ENCODE measurements at places on chromosomes 13 and 19. TPM values are rescaled to one million over a fixed set of nuclear protein-coding genes. Genes with fewer than 3 reads are reported as not detected.

The POSTN gene
- total RNA-seq: 1.4 TPM

The GRK1 gene
- 0.77 TPM for total RNA-seq

DNA sequence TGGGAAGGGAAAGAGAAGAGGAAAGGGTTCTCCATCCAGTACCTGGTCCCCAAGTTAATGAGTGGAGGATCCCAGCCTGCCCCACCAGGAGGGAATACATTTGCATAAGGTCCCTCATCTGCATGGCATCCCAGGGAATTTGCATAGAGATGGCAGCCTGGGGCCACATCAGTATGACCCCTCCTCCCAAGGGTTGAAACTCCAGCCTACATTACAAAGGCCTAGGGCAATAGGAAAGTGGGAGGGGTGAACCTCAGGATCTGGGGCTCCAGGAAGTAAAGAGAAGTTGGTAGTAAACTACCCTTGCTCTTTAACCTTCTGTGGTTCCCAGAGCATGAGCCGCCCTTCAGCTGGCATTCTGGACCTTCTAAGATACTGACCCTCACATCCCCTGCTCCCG lies 6.8 kb upstream of the NECTIN2 start:
- peak; percentile 62 for DNase-seq
- H3K4me3 ChIP-seq: no peak overlapping the region
- H3K36me3 ChIP-seq: no peaks in the 10 kb centered on the region
- H3K4me1 ChIP-seq: no peaks in the 10 kb centered on the region

- H3K4me1 ChIP-seq: no peaks in the 10 kb centered on the region
- no peak overlapping the region for H3K4me3 ChIP-seq
- H3K27me3 ChIP-seq: no peaks in the 10 kb centered on the region
Measured at GRCh38 chr13:98351636-98352035, 174.6 kb upstream of the RNF113B start.

GRCh38 chr19:4748185-4748584 lies 24.5 kb upstream of the DPP9 start:
- no peak for DNase-seq
- no peaks in the 10 kb centered on the region for H3K4me1 ChIP-seq
- no peak overlapping the region for H3K27ac ChIP-seq
- H3K27me3 ChIP-seq: no peaks in the 10 kb centered on the region
- H3K36me3 ChIP-seq: no peaks in the 10 kb centered on the region
- no peak overlapping the region for H3K4me3 ChIP-seq

DNA sequence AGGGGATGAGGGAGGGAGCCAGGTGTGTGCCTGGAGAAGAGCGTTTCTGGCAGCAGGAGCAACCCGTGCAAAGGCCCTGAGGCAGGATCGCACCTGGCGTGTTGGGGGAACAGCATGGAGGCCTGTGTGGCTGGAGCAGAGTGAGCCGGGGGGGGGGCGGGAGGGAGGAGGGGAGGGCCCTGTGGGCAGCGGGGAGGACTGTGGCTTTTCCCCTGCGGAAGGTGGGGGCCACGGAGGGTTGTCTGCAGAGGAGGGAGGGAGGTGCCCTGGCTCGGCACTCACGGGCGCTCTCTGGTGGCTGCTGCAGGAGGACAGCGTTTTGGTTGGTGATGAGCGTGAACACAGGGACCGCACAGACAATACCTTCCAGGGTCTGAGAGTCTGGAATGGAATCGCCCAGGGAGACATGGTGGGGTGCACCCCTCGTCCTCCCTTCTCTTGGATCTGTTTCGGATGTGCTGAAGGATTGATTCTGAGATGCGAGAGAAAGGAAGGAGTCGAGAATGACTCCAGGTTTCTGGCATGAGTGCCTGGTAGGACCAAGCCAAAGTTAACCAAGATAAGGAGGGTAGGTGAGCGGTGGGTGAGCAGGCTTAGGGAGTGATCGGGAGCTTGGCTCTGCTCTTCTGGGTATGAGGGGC lies 6.5 kb downstream of the RAB11B start:
- no peaks in the 10 kb centered on the region for H3K27me3 ChIP-seq
- no peak overlapping the region for H3K27ac ChIP-seq
- DNase-seq: peak; percentile 92

GRCh38 chr19:573519-573825 lies 1.1 kb downstream of the BSG start:
- H3K27ac ChIP-seq: peak overlapping the region; percentile 75
- H3K4me1 ChIP-seq: peaks cover 3% of the 10 kb centered on the region
- H3K27me3 ChIP-seq: no peaks in the 10 kb centered on the region
- H3K4me3 ChIP-seq: peak overlapping the region; percentile 91
- no peak for DNase-seq

The CYP4F2 gene
- not detected for total RNA-seq

All from endodermal cell (in vitro differentiated cells).